Mesothelial cell of epicardium (in vitro differentiated cells): ENCODE measurements at places on chromosomes 5 and 9. TPM values are rescaled to one million over a fixed set of nuclear protein-coding genes. Genes with fewer than 3 reads are reported as not detected.

DNA sequence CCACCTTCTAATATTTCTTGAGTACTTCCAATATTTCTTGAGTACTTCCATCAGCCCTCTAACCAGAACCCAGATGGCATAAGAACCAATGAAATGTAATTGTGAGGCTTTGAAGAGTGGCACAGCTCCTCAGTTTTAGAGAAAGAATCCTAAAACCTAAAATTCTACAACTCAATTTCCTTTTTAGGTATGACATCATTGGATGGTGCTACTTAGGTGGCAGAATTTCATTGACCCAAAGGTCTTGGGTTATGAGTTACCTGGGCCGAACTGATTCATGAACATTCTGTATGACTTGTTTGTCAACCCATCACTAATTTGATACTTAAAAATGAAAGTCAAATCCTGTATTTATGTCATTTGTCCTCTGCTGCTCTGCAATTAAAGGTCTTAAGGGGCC is 13.1 kb downstream of the HMGCS1 start:
- H3K27me3 ChIP-seq = no peaks in the 10 kb centered on the region
- H3K36me3 ChIP-seq = peaks cover 28% of the 10 kb centered on the region
- H3K4me3 ChIP-seq = no peak overlapping the region
- no peak for DNase-seq

- no peak overlapping the region for H3K27ac ChIP-seq
- no peak overlapping the region for H3K4me3 ChIP-seq
- no peaks in the 10 kb centered on the region for H3K36me3 ChIP-seq
- H3K27me3 ChIP-seq = no peaks in the 10 kb centered on the region
- H3K4me1 ChIP-seq = peaks cover 7% of the 10 kb centered on the region
- peak; percentile 39 for DNase-seq
Observed at GRCh38 chr5:148374690-148375360, 8.9 kb upstream of the FBXO38 start.

DNA sequence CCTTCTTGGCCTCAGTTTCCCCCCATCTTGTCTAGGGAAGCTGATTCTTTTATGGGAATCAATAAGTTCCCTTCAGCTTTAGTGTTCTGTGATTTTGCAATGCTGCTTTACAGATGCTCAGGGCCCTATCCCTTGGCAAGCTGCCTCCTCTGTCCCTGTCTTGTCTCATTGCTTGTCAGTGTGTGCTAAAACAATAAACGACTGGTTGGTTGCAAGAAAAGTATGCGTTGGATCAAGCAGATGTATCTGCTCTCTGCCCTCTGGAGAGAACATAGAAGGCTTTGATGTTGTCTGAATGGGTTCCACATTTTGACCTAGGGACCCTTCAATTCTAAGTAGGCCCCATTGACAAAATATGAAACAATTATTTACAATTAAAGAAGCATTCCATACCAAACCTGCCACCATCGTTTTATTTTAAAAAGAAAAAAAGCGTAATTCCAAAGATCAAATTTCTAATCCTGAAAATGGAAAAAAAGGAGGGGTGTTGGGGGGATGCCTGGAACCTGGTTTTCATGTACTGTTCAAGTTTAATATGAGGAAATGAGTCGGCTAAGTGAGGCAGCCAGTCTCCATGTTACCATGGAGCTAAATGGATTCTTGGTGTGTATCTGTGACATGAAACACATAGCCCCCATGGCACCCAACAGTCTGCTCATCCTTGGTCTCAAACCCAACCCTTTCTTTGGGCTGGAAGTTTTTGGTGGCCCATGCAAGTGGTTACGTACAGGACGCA is 31.2 kb upstream of the TARS1 start:
- H3K4me1 ChIP-seq = peaks cover 4% of the 10 kb centered on the region
- no peak for DNase-seq
- no peaks in the 10 kb centered on the region for H3K36me3 ChIP-seq

- no peaks in the 10 kb centered on the region for H3K36me3 ChIP-seq
- peak; percentile 65 for DNase-seq
Observed at GRCh38 chr9:125374443-125375309, 113.0 kb downstream of the GAPVD1 start.

DNA sequence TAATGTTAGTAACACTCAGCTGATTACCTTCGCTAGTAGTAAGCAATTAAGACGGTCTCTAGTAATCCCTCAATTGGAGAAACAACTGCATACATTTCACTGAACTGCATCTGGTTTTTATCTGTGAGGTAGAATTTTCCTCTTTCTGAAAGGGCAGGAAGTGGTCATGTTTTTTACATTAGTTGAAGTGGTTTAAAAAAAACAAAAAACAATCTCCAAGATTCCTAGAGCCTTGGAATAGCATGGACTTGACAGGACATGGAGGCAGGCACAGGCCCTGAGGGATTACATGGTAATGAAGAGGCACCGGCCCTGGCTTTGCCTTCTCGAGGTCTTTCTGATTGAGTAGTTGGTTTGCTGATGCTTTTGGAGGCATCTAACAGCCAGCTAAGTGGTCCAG is 25.8 kb downstream of the THBS4 start:
- no peak for DNase-seq
- peaks cover 29% of the 10 kb centered on the region for H3K4me1 ChIP-seq
- H3K36me3 ChIP-seq = no peaks in the 10 kb centered on the region
- no peak overlapping the region for H3K4me3 ChIP-seq
- peak overlapping the region; percentile 75 for H3K27ac ChIP-seq

- H3K4me1 ChIP-seq = peaks cover 2% of the 10 kb centered on the region
- peaks cover 8% of the 10 kb centered on the region for H3K36me3 ChIP-seq
- H3K27ac ChIP-seq = no peak overlapping the region
- DNase-seq = no peak
- no peaks in the 10 kb centered on the region for H3K27me3 ChIP-seq
Observed at GRCh38 chr9:100324594-100325200, 28.0 kb downstream of the TEX10 start.

DNA sequence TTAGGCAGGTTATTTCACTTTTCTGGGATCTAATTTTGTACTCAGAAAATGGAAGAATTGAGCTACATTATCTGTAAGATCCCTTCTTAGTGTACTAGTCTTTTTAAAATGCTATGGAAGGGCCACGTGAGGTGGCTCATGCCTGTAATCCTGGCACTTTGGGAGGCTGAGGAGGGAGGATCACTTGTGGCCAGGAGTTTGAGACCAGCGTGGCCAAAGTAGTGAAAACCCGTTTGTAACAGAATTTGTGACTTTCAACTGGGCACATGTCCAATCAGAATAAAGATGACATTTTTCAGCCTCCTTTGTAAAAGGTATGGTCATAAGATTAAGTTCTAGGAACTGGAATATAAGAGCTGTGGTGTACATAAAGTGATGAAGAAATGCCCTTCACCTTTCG is 3.1 kb upstream of the RAB3C start:
- DNase-seq = no peak
- no peaks in the 10 kb centered on the region for H3K36me3 ChIP-seq
- no peak overlapping the region for H3K27ac ChIP-seq
- H3K4me3 ChIP-seq = no peak overlapping the region

GRCh38 chr5:142428036-142428772 is 103.4 kb upstream of the SPRY4 start:
- peaks cover 7% of the 10 kb centered on the region for H3K4me1 ChIP-seq
- H3K27ac ChIP-seq = no peak overlapping the region
- no peak overlapping the region for H3K4me3 ChIP-seq
- peaks cover 2% of the 10 kb centered on the region for H3K36me3 ChIP-seq
- DNase-seq = no peak
- H3K27me3 ChIP-seq = no peaks in the 10 kb centered on the region

- H3K4me3 ChIP-seq = no peak overlapping the region
- H3K36me3 ChIP-seq = no peaks in the 10 kb centered on the region
- peaks cover 24% of the 10 kb centered on the region for H3K4me1 ChIP-seq
- no peaks in the 10 kb centered on the region for H3K27me3 ChIP-seq
- DNase-seq = no peak
Observed at GRCh38 chr9:76658510-76659231, 105.6 kb upstream of the PCA3 start.

- H3K4me1 ChIP-seq = peaks cover 2% of the 10 kb centered on the region
- H3K27ac ChIP-seq = no peak overlapping the region
- no peak for DNase-seq
- H3K27me3 ChIP-seq = no peaks in the 10 kb centered on the region
- no peaks in the 10 kb centered on the region for H3K36me3 ChIP-seq
- no peak overlapping the region for H3K4me3 ChIP-seq
Observed at GRCh38 chr5:16050414-16050813, 129.2 kb downstream of the MARCHF11 start.

DNA sequence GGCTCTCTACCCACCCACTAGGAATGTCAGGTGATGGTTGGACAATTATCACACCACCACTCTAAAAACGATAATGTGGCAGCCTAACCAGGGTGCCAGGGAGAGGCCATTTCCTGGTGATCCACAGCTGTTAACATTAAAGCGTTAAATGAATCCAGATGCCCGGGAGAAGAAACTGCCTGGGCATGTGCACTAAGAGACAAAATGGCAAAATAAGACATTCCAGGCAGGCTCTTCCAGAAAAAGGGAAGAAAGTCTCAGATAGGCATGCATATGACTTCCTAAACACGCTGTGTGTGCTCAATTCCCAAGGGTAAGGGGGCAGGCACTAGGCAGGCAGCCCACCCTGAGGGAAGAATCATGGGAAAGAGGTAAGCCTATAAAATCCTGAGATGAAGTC is 4.6 kb upstream of the TXN start:
- peaks cover 11% of the 10 kb centered on the region for H3K4me1 ChIP-seq
- H3K27me3 ChIP-seq = peaks cover 2% of the 10 kb centered on the region
- no peak overlapping the region for H3K27ac ChIP-seq

DNA sequence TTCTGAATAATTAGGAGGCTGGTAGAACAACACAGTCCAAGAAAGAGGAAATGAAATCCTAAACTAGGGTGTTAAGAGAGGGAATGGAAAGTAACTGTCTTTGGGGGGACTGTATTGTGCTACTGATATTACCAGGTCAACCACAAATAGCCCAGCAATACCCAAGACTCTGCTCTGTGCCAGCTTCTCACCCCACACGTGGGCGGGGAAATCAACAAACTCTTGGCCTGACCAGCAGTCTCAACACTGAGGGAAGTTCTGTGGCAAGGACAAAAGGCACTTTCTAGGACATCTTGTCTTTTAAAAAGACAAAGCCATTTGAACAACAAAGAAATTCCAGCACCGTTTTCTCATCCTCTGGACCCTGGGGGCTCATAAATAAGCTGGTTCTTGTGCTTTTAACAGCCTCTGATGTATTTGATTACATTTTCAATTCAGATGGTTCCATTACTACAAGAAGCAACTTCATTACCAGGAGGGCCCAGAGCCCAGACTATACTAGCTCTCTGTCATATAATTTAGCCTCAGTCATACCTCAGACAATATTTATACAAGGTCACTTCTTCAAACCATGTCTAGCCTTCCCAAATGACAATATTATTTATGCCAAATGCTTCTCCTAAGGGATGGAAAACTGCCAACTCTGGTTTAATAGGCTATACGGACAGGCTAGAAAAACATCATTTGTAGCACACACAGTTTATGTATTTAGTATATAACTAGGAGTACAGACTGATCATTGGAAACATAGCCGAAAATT is 297.8 kb downstream of the CWC27 start:
- no peaks in the 10 kb centered on the region for H3K27me3 ChIP-seq
- no peak for DNase-seq
- peak overlapping the region; percentile 4 for H3K27ac ChIP-seq
- H3K4me1 ChIP-seq = peaks cover 47% of the 10 kb centered on the region
- H3K36me3 ChIP-seq = no peaks in the 10 kb centered on the region
- no peak overlapping the region for H3K4me3 ChIP-seq

DNA sequence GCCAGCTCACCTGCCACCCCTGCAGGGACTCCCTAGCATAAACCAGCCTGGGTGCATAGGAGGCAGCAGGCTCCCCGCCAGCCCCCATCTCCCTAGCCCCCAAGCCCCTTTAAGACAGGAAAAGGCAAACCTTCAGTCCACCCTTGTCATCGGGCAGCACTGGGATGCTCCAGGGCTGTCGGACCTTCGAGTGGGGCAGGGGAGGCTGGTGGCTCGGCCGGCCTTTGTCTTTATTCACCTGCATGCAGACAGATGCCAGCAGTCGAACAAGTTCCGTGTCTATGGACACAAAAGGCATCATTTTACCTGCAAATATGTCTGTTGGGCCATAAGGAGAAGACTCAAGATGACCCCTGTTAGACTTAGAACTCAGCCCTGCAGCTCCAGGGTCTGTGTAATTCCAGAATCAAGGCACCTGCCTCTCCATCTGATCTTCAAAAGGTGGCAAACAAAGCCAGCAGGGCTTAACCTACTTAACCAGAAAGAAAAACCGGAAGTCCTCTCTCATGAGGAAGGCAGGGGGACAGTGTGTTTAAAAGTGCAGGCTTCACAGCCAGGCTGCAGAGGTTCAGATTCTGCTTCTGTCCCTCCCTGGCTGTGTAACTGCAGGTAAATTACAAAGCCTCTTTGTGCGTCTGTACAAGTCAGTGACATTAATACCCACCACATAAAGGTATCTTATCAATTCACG is 16.2 kb downstream of the ANKS6 start:
- H3K4me1 ChIP-seq = no peaks in the 10 kb centered on the region
- H3K4me3 ChIP-seq = no peak overlapping the region
- DNase-seq = no peak
- H3K36me3 ChIP-seq = peaks cover 20% of the 10 kb centered on the region

DNA sequence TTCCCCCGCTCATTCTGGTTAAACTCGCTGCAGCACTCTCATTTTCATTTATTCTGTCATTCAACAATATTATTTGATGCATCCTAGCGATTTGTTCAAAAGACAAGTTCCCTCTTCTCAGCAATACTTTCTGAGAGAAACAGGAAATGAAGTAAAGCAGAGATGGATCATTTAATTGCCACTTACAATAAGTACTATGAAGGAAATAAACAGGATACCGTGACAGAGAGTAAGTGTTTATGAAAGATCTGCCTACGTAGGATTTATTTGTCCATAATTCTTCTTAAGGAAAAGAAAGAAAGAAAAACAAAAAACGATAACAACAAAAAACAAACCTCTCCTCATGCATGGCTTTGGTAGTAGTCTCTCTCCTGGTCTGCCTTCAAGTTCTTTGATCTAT is 406.8 kb upstream of the ZNF608 start:
- H3K27me3 ChIP-seq = no peaks in the 10 kb centered on the region
- H3K4me3 ChIP-seq = no peak overlapping the region
- DNase-seq = no peak
- peaks cover 43% of the 10 kb centered on the region for H3K4me1 ChIP-seq
- H3K36me3 ChIP-seq = no peaks in the 10 kb centered on the region
- H3K27ac ChIP-seq = no peak overlapping the region

DNA sequence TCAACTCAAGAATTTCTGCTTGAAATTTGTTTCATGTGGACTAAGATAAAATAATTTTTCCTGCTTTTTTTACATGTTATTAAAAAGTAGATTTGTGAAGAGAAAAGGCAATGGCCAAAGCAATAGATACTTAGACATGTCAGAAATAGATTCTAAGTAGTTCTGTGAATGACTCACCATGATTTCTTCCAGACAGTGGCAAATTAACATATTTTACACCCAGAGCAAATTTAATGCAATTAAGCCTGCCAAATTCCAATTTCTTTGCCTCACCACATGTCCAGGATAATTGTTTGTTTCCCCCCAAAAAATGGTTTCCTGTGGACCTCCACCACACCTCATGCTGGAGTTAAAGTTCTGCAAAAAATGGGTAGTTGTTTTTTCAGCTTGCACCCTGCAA is 651.4 kb downstream of the CETN3 start:
- H3K36me3 ChIP-seq = no peaks in the 10 kb centered on the region
- no peaks in the 10 kb centered on the region for H3K27me3 ChIP-seq
- H3K4me1 ChIP-seq = no peaks in the 10 kb centered on the region

Gene FRMD3
- total RNA-seq = 0.40 to 0.49 TPM (median 0.43 TPM) in 3 replicates

Gene FOXI1
- not detected in 3 replicates for total RNA-seq

Gene SHOC1
- not detected in 3 replicates for total RNA-seq

Gene PCDHB6
- 1.8 to 2.1 TPM (median 2.1 TPM) in 3 replicates for total RNA-seq

Gene DAB2
- total RNA-seq = 58.1 to 64.0 TPM (median 63.6 TPM) in 3 replicates

Gene XRCC4
- total RNA-seq = 12.0 to 13.6 TPM (median 12.1 TPM) in 3 replicates

Gene KIF24
- 3.5 to 3.9 TPM (median 3.5 TPM) in 3 replicates for total RNA-seq

Gene C8G
- total RNA-seq = 1.5 to 2.5 TPM (median 1.5 TPM) in 3 replicates

Gene GFI1B
- not detected in 3 replicates for total RNA-seq

Gene TLE4
- 55.8 to 63.6 TPM (median 56.6 TPM) in 3 replicates for total RNA-seq

Gene GALNT12
- total RNA-seq = 10.1 to 10.6 TPM (median 10.3 TPM) in 3 replicates

Gene EIF4EBP3
- total RNA-seq = 5.2 to 7.6 TPM (median 5.9 TPM) in 3 replicates

Gene TSSK1B
- 0.38 to 0.78 TPM (median 0.60 TPM) in 3 replicates for total RNA-seq

Gene GMCL2
- not detected in 3 replicates for total RNA-seq

Gene HMHB1
- not detected in 3 replicates for total RNA-seq

Gene TTLL11
- 4.8 to 7.2 TPM (median 5.2 TPM) in 3 replicates for total RNA-seq
